ENCODE measurements at places on chromosomes 3 and 15. TPM values are rescaled to one million over a fixed set of nuclear protein-coding genes. Genes with fewer than 3 reads are reported as not detected.

Gene EHHADH
- 1.8 TPM for total RNA-seq

Gene IQGAP1
- total RNA-seq = 149 TPM

Gene IL17RD
- total RNA-seq = not detected

Gene DGKG
- 1.4 TPM for total RNA-seq

Gene AP4E1
- 15.8 TPM for total RNA-seq

Gene MCTP2
- total RNA-seq = 93.2 TPM

Gene ACP3
- total RNA-seq = not detected

Gene LNP1
- 2.6 TPM for total RNA-seq

Gene SCAPER
- total RNA-seq = 21.5 TPM

Gene CPNE4
- total RNA-seq = 0.10 TPM

Gene COL8A1
- total RNA-seq = 0.08 TPM

Gene ALG1L2
- total RNA-seq = not detected

Gene FOXB1
- 1.2 TPM for total RNA-seq

Gene TPRG1
- total RNA-seq = 11.2 TPM

Gene TUBGCP4
- 46.5 TPM for total RNA-seq

Gene TM4SF18
- total RNA-seq = not detected

Gene ZCWPW2
- total RNA-seq = not detected

Gene MAGEF1
- total RNA-seq = 17.3 TPM

Gene CLDND1
- 328 TPM for total RNA-seq

Gene GOLGA6L7
- total RNA-seq = not detected

Gene WDR93
- not detected for total RNA-seq

Gene UMPS
- 56.3 TPM for total RNA-seq

Gene NCKIPSD
- 45.5 TPM for total RNA-seq

Gene GOLGA8J
- not detected for total RNA-seq

Gene IL1RAP
- 31.6 TPM for total RNA-seq

Gene CPNE9
- total RNA-seq = 0.93 TPM

Gene RCCD1
- 26.4 TPM for total RNA-seq

Gene ACAN
- total RNA-seq = not detected

Gene ZNF662
- 0.47 TPM for total RNA-seq

Gene CCDC54
- not detected for total RNA-seq

Gene SUMF1
- total RNA-seq = 6.1 TPM

Gene CORO2B
- not detected for total RNA-seq

Gene DLL4
- total RNA-seq = 0.36 TPM

Gene ANKRD63
- not detected for total RNA-seq

Gene FBLN2
- total RNA-seq = not detected

Gene GYG1
- total RNA-seq = 34.1 TPM

Gene PDHB
- total RNA-seq = 62.0 TPM

Gene FES
- 57.1 TPM for total RNA-seq

Gene SELENOT
- total RNA-seq = 140 TPM

Gene SERINC4
- total RNA-seq = 0.39 TPM

Gene DUOX1
- 0.10 TPM for total RNA-seq

Gene MYLK
- 0.27 TPM for total RNA-seq

Gene CLEC3B
- total RNA-seq = not detected

Gene HGD
- not detected for total RNA-seq

Gene SYNPR
- not detected for total RNA-seq

Gene C2CD4A
- 0.17 TPM for total RNA-seq

Gene KBTBD12
- not detected for total RNA-seq

Gene OR5K2
- total RNA-seq = not detected

Gene UCN2
- total RNA-seq = not detected

Gene REC114
- not detected for total RNA-seq

Gene LTK
- 0.13 TPM for total RNA-seq

Gene TF
- 0.02 TPM for total RNA-seq

Gene NAA80
- total RNA-seq = 18.1 TPM

Measured in activated T-helper 1 cell treated with anti-CD3 and anti-CD28 coated beads, Interleukin-12 subunit alpha, Interleukin-12 subunit beta, Interleukin-2, Interleukin-4 antibody, amounts not matched to agents 30 ng/mL and 10 ng/mL and 1 ng/mL, durations not matched to agents 14 hours and 24 hours and 36 hours (primary cell).